A549 treated with CORT108297 at 1 μM for 4 hours (cell line): ENCODE measurements at places on chromosomes 7 and 10. TPM values are rescaled to one million over a fixed set of nuclear protein-coding genes. Genes with fewer than 3 reads are reported as not detected.

PRKAR2B gene
- 2.5 to 3.9 TPM (median 3.2 TPM) in 5 replicates for total RNA-seq

ADGRA1 gene
- 0.05 to 0.16 TPM (median 0.09 TPM) in 4 of 5 replicates, not detected in the other for total RNA-seq

ELOVL3 gene
- total RNA-seq = 0.16 to 0.40 TPM (median 0.30 TPM) in 5 replicates

KMT2C gene
- total RNA-seq = 6.3 to 8.3 TPM (median 7.5 TPM) in 5 replicates

NODAL gene
- not detected in 5 replicates for total RNA-seq
